CD4-positive, alpha-beta memory T cell (primary cell): ENCODE measurements at places on chromosomes 11 and 22. TPM values are rescaled to one million over a fixed set of nuclear protein-coding genes. Genes with fewer than 3 reads are reported as not detected.

Gene FAM180B
- total RNA-seq = 0.25 TPM

Gene DERL3
- total RNA-seq = 2.9 TPM

- no peak overlapping the region for H3K27ac ChIP-seq
- no peak overlapping the region for H3K4me3 ChIP-seq
- no peak for DNase-seq
- no peaks in the 10 kb centered on the region for H3K27me3 ChIP-seq
- no peaks in the 10 kb centered on the region for H3K36me3 ChIP-seq
Measured at GRCh38 chr11:3120071-3120792, 44.9 kb downstream of the OSBPL5 start.

DNA sequence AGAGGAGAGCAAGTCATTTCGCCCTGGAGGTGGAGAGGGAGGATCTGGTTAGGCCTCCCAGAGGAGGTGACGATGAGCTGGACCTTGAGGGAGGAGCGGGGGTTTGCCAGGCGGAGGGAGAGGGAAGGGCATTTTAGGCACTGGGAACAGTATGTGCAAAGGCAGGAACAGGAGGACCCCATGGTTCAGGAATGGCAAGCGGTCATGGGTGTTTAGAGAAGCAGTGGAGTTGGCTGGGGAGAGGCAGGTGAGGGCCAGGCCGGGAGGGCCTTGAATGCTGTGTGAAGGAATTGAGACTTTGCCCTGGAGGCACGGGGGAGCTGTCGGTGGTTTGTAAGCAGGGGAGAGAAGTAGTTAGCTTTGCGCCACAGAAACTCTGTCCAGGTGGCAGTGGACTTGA is 10.3 kb downstream of the PRDM11 start:
- no peak overlapping the region for H3K27ac ChIP-seq
- DNase-seq = no peak
- H3K4me3 ChIP-seq = no peak overlapping the region
- no peaks in the 10 kb centered on the region for H3K27me3 ChIP-seq

Gene PRPF19
- 99.2 TPM for total RNA-seq

- H3K4me3 ChIP-seq = no peak overlapping the region
- no peak for DNase-seq
- peaks cover 3% of the 10 kb centered on the region for H3K4me1 ChIP-seq
Measured at GRCh38 chr11:103737037-103737622, 299.3 kb upstream of the DDI1 start.

Gene NOL12
- 52.0 TPM for total RNA-seq

GRCh38 chr22:45599836-45600577 is 71.6 kb upstream of the ATXN10 start:
- DNase-seq = no peak
- no peaks in the 10 kb centered on the region for H3K27me3 ChIP-seq
- no peak overlapping the region for H3K27ac ChIP-seq

DNA sequence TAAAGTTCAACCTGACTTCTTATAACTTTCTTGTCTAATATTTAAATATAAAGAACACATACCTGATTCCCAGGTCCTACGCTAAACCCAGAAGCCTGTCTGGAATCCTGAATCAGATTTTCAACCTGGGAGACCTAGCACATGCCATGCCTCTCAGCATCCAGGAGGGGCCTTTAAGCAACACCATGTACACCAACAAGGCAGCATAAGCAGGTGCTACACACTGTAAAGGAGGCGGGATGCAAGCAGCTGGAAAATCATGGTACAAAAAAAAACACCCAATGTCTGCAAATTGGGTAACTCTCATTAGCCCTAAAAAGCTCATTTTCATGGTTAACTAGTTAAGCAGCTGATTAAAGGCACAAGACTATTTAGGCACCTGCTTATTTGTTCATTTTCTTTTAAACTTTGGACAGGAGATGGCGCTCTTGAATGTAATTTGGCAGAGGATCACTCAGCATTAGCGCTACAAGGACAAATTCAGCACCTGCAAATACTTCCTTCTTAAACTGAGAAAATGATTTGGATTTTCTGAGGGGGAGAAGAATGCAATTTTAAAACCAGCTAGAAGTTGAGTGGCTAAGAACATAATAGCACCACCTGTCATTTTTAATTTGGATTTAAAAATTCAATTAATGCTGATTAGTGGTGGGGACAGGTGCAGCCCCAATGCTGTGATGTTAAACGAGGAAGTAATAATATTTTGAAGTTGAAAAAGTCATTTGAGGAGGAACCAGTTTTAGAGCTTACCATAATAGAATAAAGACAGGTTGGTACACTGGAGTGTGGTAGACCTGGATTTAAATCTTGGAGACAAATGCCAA is 104.0 kb downstream of the FAR1 start:
- no peaks in the 10 kb centered on the region for H3K36me3 ChIP-seq
- H3K27ac ChIP-seq = no peak overlapping the region
- DNase-seq = peak; percentile 74

Gene KBTBD3
- total RNA-seq = 18.6 TPM

DNA sequence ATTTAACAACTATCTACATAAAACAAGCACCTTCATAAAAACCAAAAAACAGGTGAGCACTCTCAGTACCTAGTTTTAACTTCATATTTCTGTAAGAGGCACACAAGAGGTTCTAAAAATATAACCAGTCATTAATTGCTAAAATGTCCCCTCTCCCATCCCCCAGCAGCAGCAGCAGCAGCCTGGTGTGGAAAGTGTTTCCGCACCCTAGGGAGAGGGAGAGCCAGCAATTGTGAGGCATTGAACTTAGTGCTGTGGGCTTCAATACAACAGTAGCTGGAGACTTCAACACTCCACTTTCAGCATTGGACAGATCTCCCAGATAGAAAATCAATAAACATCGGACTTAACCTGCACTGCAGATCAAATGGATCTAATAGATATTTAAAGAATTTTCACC is 1158.5 kb downstream of the JRKL start:
- H3K27ac ChIP-seq = no peak overlapping the region
- H3K4me3 ChIP-seq = no peak overlapping the region
- no peaks in the 10 kb centered on the region for H3K4me1 ChIP-seq
- DNase-seq = no peak
- no peaks in the 10 kb centered on the region for H3K27me3 ChIP-seq

DNA sequence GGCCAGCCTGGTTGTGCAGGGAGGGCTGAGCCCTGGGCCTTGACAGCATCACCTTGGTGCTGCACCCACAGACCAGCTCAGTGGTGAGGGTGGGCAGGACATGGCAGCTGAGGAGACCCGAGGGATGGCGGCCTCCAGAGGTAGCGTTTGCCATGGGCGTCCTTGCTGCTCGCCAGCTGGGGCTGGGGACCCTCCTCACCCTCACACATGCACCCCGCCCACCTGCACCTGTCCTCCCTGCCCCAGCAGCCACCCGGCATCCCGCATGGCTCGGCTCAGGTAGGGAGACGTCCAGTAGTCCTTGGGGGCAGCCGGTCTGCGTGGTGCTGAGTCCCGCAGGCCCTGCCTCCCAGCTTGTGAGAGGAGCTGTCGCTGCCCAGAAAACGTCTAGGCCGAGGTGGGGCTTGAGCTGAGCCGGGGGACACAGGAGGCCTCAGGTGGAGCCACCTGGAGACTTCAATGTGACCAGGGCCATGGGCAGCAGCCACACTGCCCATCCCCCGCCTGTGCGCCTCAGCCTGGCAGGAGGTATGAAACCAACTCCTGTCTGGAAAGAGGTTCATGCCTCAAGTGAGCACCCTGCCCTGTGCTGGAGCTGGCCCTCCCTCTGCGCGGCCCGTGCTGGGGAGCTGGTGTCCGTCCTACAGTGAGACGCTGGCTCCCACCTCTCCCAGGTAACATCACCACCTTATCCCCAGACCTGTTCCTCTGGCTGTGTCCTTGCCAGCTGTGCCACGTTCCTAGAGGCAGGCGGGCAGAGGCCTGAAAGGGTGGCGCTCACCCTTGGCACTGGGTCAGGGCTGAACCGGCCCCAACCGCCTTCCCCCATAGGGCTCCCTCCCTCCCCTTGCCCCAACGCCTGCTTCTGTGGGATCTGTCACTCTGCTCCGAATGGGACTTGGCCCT is 3.3 kb upstream of the TRABD start:
- H3K27me3 ChIP-seq = no peaks in the 10 kb centered on the region
- H3K36me3 ChIP-seq = no peaks in the 10 kb centered on the region
- peaks cover 14% of the 10 kb centered on the region for H3K4me1 ChIP-seq
- H3K4me3 ChIP-seq = no peak overlapping the region
- DNase-seq = no peak

DNA sequence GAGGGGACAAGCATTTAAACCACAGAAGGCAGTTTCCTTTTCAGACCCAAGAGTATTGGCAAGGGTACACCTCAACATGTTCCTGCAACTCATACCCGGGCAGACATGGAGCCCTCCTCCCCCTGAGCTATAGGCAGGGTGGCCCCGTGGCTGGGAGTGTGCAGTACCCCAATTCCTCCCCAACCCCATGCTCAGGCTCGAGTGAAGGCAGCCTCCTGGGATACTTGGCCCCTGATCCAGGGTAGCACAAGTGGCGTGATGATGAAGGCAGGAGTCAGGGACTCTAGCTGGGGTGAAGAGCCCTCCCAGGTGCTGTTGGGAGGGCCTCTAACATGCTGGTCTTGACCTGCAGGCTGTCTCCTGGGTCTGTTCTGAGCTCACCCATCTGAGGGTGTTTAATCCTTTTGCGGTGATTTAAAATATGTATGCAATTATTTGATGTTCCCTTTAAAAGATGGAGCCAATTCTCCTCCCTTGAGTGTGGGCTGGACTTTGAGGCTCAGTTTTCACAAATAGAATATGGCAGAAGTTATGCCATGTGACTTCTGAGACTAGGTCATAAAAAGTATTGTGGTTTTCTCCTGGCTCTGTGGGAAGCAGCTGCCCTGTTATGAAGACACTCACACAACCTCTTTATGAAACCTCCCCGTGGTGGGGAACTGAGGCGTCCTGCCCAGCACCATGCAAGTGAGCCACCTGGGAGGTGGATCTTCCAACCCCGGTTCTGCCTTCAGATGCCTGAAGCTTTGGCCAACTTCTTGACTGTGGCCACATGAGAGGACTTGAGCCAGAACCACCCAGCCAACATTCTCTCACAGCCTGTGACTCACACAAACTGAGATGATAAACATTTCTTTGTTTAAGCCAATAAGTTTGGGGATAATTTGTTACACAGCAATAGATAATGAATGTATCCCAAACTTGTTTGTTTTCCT is 54.7 kb upstream of the NECTIN1 start:
- H3K36me3 ChIP-seq = no peaks in the 10 kb centered on the region
- H3K4me1 ChIP-seq = no peaks in the 10 kb centered on the region
- H3K27ac ChIP-seq = no peak overlapping the region
- no peak for DNase-seq

DNA sequence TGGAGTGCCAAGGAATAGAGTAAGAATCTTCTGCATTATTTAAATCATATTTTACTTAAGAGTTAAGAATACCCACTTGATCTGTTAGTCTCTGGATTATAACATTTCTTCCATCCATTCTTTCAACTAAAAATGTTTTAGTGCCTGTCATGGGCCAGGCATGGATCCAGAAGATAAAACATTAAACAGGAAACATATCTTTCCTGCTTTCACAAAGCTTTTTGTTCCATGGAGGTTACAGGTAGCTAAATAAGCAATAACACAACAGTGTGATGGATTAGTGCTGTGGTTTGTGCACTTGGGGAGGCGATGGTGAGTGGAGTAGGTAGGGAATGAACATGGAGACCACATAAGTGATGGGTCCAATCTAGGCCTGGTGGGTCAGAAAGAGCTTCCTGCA is 258.5 kb downstream of the DDX10 start:
- no peaks in the 10 kb centered on the region for H3K36me3 ChIP-seq
- no peak overlapping the region for H3K4me3 ChIP-seq
- DNase-seq = no peak
- no peaks in the 10 kb centered on the region for H3K27me3 ChIP-seq

Gene MYEOV
- not detected for total RNA-seq

GRCh38 chr22:50445071-50445879 is 29.6 kb downstream of the SBF1 start:
- H3K27me3 ChIP-seq = no peaks in the 10 kb centered on the region
- no peak overlapping the region for H3K4me3 ChIP-seq
- H3K27ac ChIP-seq = no peak overlapping the region
- H3K36me3 ChIP-seq = peaks cover 28% of the 10 kb centered on the region
- H3K4me1 ChIP-seq = peaks cover 16% of the 10 kb centered on the region

DNA sequence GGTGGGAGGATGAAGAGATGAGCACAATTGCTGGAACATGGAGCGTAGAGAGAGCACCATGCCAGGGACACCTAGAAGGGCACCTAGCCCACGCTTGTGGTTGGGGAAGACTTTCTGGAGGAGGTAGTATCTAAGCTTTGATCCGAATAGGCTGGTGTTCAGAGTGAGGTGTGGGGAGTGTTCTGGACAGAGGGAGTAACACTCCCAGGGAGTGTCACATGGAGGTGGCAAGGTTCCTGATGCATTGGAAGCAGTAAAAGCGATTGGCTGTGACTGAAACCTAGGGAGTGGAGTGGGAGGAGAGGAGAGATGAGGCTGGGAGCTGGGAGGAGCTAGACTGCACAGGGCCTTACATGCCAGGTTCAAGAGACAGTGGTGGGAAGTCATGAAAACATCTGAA is 188.0 kb upstream of the NCAM1 start:
- no peak overlapping the region for H3K4me3 ChIP-seq
- no peaks in the 10 kb centered on the region for H3K4me1 ChIP-seq
- no peak for DNase-seq
- H3K36me3 ChIP-seq = no peaks in the 10 kb centered on the region

Gene KCNA4
- total RNA-seq = not detected

GRCh38 chr11:59894616-59895015 is 16.0 kb downstream of the OOSP3 start:
- no peaks in the 10 kb centered on the region for H3K4me1 ChIP-seq
- H3K4me3 ChIP-seq = no peak overlapping the region
- H3K27ac ChIP-seq = no peak overlapping the region

GRCh38 chr11:16195651-16196050 is 160.7 kb downstream of the SOX6 start:
- H3K4me3 ChIP-seq = no peak overlapping the region
- H3K4me1 ChIP-seq = no peaks in the 10 kb centered on the region
- DNase-seq = no peak
- no peaks in the 10 kb centered on the region for H3K27me3 ChIP-seq
- H3K36me3 ChIP-seq = no peaks in the 10 kb centered on the region
- no peak overlapping the region for H3K27ac ChIP-seq

DNA sequence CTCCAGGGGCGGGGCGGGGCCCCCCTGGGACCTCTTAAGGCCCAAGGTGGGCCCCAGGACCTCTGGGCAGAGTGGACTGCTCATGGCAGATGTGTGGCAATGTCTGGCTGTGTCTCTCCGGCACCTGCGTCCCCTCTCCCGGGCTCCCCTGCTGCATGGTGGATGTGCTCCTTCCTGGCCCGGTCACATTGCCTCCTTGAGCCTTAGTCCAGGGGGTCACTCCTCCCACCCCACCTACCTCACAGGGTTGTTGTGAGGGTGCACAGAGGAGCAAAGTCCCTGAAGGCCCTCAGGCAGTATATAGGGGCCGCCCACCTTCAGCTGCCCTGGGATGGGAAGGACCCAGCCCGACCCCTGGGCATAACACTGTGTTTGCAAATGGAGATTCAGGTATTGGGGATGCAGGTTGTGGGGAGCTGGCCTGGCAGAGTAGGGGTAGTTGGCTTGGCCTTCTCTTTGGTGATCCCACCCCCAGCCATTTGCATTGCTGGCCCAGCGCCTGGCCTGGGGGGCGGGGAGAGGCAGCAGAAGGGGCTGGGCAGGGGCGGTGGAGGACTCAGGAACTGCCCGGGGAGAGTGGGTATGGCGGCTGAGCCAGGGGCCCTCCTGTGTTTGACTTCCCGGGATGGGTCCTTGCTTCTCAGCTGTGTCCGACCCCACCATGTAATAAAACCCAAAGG is 11.3 kb downstream of the KCTD17 start:
- H3K4me3 ChIP-seq = no peak overlapping the region
- H3K36me3 ChIP-seq = peaks cover 3% of the 10 kb centered on the region
- H3K27me3 ChIP-seq = no peaks in the 10 kb centered on the region
- peaks cover 18% of the 10 kb centered on the region for H3K4me1 ChIP-seq

- no peaks in the 10 kb centered on the region for H3K27me3 ChIP-seq
- peak overlapping the region; percentile 58 for H3K27ac ChIP-seq
- peaks cover 28% of the 10 kb centered on the region for H3K4me1 ChIP-seq
- DNase-seq = no peak
- peak overlapping the region; percentile 68 for H3K4me3 ChIP-seq
- peaks cover 3% of the 10 kb centered on the region for H3K36me3 ChIP-seq
Measured at GRCh38 chr11:107564877-107565218, 687 bp downstream of the ALKBH8 start.
